Activated CD8-positive, alpha-beta memory T cell treated with anti-CD3 and anti-CD28 coated beads for 1 hour (primary cell): ENCODE measurements at places on chromosomes 1 and 21.

DNA sequence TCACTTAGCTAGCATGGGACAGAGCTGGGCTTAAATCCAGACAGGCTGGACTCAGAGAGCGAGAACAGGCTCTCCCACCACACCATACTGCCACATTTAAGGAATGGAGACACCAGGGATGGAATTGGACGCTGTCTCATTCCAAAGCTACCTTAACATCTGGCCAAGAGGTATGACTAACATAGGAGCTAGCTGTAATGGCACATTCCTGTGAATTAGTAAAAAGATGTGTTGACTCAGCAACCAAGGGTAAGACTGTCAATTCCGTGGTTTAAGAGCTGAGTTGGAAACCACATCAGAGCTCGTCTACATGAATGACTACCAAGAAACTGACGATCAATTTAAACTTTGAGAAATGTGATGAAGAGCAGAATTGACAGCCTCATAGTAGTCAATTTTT lies 8.3 kb upstream of the TNFRSF9 start:
- DNase-seq, result no peak

DNA sequence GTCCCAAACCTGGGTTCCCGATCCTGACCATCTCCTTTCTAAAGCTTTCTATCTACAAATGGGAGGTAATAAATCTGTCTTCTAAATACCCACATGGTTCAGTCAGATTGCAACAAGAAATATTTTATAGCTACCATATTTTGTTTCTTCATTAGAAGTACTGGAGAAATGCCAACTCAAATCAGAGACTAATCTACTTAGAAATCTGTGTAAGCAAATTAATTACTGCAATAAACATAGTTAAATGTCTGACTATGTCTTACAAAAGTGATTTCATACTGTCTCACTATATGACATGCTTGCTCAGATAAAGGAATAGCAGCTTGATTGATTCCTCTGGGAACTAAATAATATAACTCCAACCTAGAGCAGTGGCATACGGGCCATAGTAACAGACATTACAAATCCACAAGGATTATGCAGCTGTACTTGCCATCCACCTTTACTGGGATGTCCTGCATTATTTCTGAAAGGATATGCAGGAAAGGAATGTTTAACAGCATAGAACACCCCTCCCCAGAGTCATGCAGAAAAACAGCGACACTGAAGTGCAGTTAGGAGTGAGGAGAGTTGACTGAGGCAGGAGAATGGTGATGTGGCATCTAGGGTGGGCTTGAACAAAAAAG lies 80.3 kb downstream of the PCNX2 start:
- no peak for DNase-seq

- DNase-seq, result no peak
Measured at GRCh38 chr1:228225165-228225710, 17.4 kb downstream of the OBSCN start.

GRCh38 chr1:152970495-152970894 lies at the start of gene SPRR4:
TSS of gene SPRR4 (plus strand) at chr1:152970648. CDS start at chr1:152971891, 1,243 bp downstream.
- no peak for DNase-seq

DNA sequence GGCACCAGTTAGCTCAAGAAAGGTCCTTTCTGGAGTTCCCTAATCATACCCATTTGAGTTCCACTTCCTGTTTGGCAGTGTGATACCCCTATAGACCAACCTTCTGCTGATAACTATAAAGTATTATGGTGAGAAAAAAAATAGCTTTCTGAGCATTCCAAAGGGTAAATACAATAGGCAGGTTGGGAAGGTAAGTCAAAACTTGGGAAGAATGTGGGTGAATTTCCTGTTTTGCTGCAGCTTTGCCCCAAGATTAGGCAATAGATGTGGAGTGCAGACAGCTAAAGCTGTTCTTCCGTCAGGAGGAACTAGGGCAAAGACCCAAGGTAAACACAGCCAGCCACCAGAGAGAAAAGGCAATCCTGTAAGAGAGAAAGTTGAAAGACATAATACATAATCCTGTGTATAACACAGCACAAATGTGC lies 49.9 kb upstream of the GUCA2A start:
- no peak for DNase-seq

GRCh38 chr1:183970516-183971300 lies 66.8 kb downstream of the COLGALT2 start:
- DNase-seq, result no peak

DNA sequence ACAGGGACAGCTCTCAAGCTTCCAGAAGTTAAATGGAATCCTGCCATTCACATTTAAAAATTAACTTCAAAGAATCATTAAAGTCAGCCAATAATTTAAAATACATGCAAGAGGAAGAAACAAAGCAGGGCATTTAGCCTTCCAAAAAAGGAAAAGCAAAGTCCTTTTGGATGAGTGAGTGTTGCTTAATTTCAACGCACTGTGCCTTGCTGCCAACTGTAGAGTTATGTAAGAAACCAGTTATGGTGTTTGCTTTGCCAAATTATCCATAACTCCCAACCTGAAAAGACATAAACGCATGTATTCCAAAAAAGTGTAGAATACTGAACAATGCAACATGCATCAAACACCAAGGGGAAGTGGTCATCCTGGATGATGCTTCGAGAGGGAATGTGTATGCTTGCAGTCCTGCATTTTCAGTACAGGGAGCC lies 16.1 kb upstream of the KCNE1 start:
- no peak for DNase-seq

DNA sequence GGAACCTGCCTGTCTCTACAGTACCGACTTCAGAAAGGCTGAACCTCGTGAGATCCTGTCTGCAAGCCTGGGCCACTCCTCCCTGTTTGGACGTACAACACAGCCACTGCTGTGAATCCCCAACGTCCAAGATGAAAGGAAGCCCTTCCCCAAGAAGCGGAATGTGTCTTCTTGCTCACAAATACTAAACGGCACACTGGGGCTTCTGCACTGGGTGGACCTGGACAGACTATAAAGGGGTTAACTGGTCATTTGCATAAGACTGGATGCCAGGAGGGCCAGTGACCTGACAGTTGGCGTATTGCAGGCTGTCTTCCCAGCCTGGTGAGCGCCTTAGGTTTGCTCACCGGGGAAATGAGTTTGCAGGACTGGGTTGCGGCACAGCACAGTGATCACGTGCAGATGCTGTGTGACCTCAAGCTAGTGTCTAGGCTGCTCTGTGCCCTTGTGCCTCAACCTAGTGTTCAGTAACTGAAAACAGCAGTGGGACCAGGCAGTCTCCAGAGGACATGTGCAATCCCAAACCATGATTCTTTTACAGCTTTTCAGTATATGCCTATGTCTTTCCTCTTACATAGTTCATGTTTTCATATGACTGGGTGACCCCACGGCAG lies 19.5 kb upstream of the AJAP1 start:
- no peak for DNase-seq

DNA sequence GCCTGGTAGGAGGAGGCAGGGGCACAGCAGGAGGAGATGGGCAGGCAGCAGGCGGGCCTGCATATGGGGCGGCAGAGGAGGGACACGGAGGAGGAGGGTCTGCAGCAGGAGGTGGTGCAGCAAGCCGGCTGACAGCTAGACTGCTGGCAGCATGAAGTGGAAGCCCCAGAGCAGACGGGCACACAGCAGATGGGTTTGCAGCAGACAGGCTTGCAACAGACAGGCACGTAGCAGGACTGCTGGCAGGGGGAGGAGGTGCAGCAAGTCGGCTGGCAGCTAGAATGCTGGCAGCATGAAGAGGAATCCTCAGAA lies 615 bp downstream of the KRTAP10-5 start:
- no peak for DNase-seq

GRCh38 chr1:171939740-171940139 lies 98.4 kb downstream of the DNM3 start:
- no peak for DNase-seq

DNA sequence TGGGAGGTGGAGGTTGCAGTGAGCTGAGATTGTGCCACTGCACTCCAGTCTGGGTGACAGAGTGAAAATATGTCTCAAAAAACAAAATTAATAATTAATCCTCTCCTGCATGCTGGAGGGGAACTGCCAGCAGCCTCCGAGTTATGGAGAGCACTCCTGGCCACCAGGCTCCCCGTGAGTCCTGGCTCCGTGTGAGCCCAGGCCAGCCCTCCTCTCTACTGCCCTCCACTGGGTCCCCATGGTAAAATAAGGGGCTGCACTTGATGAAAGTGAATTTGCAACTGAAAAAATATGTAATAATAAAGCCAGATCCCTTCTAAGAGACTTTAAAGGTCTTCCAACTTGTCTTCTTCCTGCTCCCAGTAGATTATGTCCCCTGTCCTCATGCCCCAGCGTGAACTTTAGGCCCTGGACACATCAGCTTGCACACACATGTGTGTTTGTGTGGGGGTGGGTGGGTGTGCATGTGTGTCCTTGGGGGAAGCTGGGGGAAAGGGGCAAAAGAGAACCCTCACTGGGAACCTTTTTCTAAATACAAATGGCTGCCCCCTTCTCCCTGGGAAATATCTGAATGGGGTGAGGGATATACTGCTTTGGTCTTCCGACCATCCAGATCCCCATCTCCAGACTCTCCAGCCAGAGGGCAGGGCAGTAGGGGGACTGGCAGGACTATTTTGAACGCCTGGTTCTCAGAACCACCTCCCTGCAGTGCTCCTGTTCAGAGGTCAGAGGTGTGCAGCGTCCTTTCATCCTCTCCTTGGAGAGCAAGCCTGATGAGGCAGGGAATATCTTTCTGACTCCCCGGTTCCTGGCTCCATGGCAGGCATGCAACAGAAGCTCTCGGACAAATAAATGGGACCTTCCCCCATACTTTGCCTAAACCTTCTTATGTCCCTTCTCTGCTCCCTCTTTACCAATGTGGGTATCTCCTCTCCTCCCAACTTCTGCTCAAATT lies 26.2 kb downstream of the NEK2 start:
- no peak for DNase-seq

DNA sequence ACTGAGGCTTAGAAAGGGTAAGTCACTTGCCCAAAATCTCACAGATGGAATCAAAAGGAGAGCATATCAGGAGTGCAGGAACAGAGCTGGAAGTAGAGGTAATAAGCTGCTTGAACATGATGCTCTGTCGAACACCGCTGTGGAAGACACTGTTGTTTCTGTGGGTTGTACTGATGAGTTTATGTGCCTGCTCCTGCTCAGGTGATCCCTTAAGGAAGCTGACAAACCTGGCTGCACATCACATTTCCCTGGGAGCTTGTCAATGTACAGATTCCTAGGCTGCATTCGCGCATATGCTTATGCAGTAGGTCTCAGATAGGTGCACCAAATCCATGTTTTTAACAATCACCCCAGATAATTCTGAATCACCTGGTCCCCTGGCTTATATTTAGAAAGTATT lies 79.7 kb downstream of the ZNF326 start:
- DNase-seq, result no peak
